ENCODE measurements at places on chromosomes 3 and 15.

DNA sequence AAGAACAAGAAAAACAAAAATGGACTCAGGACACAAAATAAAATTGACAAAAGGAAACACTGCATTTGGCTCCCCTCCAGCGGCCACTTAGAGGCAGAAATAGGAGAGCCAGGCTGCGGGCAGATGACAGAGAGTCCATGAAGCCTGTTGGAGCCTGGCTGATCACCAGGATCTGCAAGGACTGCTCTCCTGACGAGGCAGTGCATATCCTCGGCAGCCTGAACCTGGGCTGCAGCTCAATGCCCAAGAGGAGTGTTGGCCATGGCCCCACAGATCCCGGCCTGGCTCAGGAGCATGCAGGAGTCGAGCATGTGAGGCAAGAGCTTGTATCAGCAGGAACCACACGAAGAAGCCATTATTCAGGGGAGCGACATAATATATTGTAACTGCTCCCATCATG, 199.8 kb downstream of the STT3B start:
- DNase-seq: no peak

DNA sequence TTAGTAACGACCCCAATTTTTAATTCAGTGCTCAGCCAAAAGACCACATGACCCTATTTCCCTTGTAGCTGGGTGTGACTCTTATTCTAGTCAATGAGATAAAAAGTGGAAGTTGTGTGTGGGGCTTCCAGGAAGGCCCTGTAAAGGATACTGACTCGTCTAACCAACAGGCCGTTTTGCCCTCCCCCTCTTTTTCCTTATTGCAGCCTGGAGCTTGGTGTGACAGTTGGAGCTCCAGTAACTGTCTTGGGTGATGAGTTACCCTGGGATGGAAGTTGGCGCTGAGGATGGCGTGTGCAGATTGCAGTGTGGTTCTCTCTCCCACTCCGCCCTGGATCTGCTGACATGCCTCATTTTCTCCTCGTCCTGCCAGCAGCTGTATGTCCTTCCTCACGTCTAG, 209.3 kb upstream of the PROK2 start:
- no peak for DNase-seq

- DNase-seq: no peak
Measured at GRCh38 chr3:54355800-54356199, 233.4 kb downstream of the CACNA2D3 start.

DNA sequence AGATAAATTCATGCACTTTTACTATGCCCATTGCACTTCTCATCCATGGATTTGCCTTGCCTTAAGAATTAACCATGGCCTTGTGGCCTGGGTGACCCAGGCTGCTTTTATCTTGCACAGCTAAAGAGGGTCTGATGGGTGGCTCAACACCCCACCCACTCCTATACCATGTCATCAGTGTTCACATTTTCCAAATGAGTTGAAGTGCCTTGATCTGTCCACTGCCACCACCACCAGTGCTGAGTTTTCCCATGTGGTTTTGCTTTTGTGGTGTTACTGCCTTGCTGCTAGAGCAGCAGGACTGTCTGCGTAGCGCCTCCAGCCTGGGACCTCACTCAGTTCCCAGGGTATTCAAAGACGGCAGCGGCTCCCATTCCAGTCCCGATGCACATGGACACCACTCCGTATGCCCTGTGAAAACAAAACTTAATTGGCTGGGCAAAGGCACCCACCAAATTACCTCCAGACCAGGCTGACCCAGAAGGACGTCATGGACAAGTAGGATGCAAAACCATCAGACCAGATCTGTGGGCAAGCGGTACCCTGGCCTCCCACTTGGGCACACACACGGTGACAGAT, 14.1 kb downstream of the ACAA1 start:
- no peak for DNase-seq
